GM06990 (cell line): ENCODE measurements at places on chromosomes 12 and 14.

- DNase-seq = no peak
Observed at GRCh38 chr12:100348657-100349454, 8.0 kb upstream of the SLC17A8 start.

GRCh38 chr12:27119797-27120196 lies 37.4 kb upstream of the C12orf71 start:
- DNase-seq = no peak

DNA sequence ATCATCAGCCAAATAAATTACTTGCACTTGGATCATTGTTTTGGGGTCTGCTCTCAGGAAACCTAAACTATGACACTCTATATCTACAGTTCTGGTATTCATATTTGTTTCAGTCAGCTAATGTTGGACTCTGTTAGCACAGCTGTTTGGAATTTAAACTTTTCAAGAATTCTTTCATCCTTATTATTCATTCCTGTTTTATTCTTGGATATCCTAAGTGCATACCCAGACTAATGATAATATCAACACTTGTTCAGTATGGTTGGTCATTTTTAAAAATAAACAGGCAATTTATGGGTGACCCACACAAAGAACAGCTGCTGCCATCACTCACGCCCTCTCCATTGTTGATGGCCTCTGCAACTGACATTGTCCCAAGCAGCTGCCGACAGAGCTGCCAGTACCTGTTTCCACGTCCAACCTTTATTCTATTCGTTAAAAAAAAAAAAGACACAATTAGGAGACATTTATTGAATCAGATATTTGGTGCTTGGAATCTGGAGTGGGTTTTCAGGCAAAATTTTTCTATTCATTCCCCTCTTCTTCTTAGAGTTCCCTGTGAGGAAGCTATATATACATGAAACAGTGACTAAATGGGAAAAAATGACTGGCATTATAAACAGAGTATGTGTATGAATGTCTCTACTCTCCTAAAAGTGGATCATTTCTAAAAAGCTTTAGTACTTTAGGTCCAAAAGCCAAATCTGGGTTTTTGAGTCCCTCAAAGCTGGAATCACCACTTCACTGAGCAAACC lies 252.1 kb upstream of the NAV3 start:
- no peak for DNase-seq

GRCh38 chr12:57063991-57064685 lies 14.2 kb upstream of the MYO1A start:
- DNase-seq = peak; percentile 60

- no peak for DNase-seq
Observed at GRCh38 chr12:52828591-52829021, 5.5 kb downstream of the KRT79 start.

DNA sequence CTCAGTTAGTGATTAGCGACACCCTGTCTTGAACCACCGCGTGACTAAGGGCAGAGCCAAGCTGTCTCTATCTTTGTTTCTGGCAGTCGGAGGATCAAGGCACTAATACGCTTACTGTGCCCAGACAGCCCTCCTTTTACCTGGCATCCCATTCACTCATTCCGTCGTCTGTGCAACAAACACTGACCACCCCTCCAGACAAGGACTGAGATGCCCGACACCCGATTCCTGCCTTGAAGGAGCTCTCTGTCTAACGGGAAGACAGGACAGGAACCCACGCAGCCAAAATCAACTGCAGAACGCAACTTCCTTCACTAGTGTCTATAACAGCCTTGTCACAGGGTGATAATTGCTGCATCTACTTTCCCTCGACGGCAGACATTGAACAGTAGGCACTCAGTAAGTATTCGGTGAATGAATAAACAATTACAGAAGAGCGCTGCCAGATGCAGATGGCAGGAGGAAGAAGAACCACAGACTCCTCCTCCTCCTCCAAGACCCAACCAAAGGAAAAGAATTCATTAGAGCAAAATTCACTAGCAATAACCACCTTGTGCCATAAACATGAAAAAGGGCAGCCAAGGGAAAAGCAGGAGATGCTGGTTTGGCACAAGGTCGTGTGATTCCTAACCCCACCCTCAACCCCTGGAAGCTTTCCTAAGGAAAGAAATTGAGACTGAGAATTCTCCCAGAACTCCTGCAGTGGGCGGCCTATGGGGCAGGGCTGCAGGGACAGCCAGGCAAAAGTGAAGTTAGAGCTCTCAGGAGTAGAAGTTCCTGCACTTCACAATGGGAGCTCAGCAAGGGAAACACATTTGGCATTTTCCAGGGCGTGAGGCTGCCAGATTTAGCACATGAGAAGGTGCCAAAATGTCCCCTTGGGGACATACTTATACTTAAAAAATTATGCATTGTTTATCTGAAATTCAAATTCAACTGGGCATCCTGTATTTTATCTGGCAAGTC lies 186.6 kb upstream of the DIO3 start:
- no peak for DNase-seq
